ENCODE measurements at places on chromosomes 2 and 18. TPM values are rescaled to one million over a fixed set of nuclear protein-coding genes. Genes with fewer than 3 reads are reported as not detected.

Gene ACADL
- total RNA-seq: 10.6 TPM

Gene CENPA
- total RNA-seq: not detected

Gene DYNAP
- total RNA-seq: not detected

Gene PLB1
- total RNA-seq: 2.5 TPM

Gene CFAP65
- not detected for total RNA-seq

Gene KYNU
- total RNA-seq: 3.7 TPM

Gene SP140L
- total RNA-seq: 11.5 TPM

Gene C1GALT1C1L
- total RNA-seq: 1.2 TPM

DNA sequence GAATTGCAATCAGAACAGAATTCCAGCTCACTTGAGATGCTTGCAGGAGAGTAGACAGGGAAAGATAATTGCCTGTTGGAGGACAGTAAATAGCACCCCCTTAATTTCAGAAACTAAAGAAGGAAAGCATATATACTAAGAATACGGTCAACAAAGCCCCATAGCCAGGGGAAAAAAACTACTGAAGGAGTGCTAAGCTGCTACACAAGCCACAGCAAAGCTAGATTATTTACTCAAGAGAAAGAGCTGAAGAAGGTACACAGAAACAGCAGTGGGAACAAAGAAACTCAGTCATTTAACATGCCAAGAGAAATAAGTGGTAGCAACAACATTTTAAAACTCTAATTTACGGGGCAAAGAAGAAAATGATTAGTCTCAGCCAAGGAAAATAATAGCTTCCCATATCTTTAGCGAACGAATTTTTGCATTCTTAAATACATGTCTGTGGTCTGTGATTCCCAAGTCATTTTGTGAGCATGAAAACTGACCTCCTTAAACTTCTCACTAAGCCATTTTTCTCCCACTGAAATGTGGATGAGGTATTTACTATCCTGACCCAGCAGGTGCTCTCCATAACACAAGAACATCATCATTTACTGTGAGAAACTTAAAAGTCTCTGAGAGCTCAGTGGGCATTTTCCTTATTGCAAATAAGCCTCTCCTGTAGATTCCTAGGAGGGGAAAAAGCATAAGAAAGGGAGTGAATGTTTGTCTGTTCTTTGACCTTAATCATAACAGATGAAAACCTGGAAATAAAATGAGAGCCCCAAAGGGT is 196.0 kb downstream of the PAX3 start:
- no peak for DNase-seq

- DNase-seq: no peak
Observed at GRCh38 chr2:207768168-207768865, 1.4 kb downstream of the FZD5 start.

DNA sequence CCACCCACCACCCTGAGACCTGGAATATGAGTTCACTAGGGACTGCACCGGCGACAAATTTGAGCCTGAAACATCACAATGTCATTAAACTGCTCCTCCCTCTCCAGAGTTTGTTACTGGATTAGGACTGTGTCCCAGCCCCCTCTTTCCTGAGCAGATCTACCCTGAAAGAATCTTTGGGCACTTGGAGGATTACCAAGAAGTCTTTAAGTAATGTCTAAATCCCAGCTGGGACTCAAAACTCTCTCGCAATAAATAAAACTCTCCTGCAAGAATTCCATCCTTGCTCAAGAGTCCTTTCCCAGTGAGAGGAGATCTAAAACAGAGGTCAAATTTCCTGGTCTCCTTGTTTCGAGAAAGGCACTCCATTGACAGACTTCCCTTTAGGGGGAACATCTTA is 20.9 kb downstream of the GKN2 start:
- no peak for DNase-seq

DNA sequence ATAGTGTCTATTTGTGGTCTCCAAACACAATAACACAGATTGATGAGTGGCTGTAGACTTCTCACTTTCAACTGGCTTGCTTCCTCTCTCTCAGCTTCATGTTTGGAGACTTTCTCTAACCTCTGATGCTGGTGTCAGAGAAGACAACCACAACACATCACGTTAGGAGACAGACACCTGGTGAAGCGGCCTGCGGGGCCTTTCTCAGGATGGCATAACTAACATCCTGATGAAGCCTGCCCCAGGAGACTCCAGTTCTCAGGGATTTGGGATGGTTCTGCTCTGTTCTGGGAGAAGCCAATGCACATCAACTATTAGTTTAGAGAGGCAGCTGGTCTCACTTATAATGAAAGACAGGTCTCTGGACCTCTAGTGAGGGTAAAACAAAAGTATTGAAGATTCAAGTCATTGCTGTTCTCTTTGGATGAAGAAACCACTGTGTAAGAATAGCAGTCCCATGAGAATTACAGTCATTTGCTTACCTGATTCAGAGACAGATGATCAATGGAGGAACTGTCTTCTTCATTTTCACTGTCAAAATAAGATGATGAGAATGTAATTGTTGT is 2.0 kb downstream of the IL1A start:
- no peak for DNase-seq

- DNase-seq: no peak
Observed at GRCh38 chr2:100293341-100294161, 28.8 kb downstream of the LONRF2 start.

DNA sequence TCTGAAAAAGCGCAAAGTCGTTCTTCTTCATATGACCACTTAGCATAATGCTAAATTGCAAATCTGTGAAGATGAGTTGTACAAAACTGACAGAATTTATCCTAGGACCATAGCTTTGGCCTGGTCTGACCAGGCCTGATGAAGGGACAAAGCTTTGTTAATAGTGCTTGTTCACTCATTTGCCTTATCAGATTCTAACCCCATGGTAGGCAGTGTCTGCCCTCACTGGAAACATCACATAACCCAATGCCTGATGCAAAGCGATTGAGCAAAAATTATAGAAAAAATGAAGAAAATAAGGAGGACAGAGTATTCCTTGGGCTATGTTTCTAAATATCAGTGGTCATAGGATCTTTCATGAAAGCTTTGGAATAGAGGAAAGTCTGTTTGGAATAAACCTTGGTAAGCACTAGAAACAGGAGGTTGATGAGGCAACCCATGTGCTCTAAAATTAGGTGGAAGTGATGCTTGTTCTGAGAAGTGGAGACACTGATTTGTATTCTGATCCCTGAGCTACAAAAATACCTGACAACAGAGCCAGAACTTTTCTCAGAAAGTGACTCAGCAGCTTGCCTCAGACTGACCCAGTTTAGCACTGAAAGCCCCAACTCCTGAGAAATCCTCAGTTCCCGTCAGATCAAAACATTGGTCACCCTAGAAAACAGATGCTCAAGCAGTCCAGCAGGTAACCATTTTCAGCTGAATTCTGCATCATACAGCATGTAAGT is 131.4 kb upstream of the MAPRE2 start:
- no peak for DNase-seq

DNA sequence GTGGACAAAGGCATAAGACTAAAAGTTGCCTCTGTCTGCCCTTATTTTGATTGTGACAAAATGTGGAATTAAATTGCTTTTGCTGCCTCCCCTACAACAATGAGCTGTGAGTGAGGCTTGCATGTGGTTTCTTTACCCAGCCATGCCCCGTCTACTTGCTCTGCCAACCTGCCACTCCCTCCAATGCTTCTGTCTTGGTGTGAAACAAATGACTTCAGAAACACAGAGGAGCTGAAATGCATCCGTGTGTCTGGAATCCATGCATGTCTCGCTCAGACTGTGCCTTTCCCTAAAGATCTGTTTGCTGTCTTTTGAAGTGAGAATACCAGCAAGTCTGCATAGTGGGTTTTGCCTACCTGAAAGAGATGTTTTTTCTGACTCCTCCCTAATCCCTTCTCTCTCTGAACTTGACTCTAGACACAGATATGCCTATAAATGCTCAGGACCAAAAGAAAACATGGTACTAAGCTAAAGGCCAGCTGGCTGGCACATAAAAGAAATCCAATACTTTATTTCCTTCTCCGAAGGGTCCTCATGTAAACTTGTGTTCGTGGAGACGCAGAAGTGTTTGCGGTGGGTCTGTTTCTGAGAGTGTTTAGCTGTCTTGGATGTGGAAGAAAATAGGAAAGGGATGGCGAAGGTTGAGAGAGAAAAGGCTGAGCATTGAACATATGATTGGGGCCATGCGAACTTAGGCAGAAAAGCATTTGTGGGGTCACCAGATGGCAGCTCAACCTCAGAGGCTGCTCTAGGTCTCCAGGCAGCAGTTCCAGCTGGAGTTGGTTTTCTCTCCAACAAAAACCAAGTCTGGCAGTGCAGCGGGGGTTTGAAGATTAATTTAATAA is 120.5 kb downstream of the CCBE1 start:
- DNase-seq: no peak

GRCh38 chr2:181937473-181937872 is 45.9 kb downstream of the ITPRID2 start:
- DNase-seq: no peak

DNA sequence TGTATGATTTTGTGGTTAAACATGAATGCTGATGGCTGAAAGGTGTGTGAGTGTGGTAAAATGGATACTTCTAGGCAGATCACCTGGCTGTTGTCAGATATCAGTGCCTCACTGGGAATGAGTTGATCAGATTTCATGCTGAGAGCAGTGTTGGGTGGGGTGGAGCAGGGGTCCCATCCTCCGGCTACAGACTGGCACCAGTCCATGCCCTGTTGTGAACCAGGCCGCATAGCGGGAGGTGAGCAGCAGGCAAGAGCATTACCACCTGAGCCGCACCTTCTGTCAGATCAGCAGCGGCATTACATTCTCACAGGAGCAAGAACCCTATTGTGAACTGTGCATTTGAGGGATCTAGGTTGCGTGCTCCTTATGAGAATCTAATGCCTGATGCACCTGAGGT is 78.7 kb downstream of the GLI2 start:
- DNase-seq: no peak

GRCh38 chr2:200814276-200814815 is 2.6 kb downstream of the BZW1 start:
- no peak for DNase-seq

DNA sequence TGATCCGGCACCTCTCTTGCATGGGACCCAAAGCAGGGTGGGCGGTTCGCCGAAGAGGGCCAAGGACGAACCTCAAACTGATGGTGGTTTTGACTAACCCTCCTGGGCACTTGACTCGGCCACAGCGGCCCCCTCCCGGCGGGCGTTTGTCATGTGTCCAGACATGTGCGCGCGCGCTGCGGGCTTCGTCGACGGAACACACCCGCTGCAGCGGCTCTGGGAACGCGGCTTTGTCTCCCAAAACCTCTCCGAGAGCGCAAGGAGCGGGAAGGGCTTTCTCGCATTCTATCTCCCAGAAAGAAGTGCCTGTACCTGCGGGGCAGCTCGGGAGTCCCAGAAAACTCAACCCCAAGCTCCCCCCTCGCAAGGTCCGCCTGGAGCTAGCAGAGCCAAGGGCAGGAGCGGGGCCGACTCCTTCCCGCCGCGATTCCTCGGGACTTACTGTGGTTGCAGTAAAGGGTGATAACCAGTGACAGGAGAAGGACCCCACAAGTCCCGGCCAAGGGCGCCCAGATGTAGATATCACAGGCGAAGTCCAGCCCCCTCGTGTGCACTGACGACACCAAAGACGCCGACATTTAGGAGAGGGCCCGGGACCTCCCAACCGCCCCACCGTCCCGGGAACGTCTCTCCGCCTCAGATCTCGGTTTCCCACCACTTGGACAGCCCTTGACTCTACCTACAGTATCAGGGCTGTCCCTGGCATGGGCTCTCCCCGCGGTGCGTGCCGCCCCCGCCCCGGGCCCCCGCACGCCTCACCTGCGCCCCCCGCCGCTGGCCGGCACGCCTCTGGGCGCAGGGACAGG is 1.6 kb downstream of the CD8A start:
- DNase-seq: no peak

- no peak for DNase-seq
Observed at GRCh38 chr2:49861821-49862220, 707.5 kb upstream of the FSHR start.

GRCh38 chr2:44119878-44120277 is 48.8 kb upstream of the PPM1B start:
- no peak for DNase-seq

DNA sequence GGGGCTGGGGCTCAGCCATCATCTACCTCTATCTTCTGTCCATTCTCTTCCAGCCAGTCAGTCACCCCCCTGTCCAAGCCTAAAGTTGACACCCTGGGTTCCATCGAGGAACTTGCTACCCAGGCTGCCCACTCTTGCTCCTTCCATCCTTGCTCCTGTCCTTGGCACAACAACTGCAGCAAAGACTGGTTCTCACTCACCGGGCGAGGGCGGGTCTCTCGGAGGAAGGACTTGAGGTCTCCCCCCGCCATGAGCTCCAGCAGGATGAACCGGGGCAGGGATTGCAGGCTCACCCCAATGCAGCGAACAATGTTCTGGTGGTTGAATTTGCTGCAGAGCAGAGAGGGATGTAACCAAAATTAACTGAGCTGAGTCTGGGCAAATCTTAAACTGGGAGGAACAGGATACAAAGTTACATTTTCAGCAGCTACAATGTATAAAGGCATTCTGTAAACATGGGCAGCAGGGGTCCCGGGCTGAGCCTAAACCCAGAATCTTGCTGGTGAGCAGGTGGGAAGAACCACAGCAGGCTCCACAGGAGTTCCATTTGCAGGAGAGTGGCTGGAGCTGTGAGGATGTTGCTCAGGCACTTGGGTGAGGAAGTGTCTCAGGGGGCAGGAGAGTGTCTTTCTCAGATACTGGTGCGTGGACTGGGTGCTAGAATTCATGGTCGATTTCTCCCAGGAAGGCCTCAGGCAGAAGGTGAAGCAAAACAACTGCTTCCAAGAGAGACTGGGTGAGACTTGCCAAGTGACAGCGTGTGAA is 105.5 kb downstream of the CLIP4 start:
- no peak for DNase-seq

GRCh38 chr2:200863782-200864175 is 679 bp downstream of the CLK1 start:
- DNase-seq: no peak

DNA sequence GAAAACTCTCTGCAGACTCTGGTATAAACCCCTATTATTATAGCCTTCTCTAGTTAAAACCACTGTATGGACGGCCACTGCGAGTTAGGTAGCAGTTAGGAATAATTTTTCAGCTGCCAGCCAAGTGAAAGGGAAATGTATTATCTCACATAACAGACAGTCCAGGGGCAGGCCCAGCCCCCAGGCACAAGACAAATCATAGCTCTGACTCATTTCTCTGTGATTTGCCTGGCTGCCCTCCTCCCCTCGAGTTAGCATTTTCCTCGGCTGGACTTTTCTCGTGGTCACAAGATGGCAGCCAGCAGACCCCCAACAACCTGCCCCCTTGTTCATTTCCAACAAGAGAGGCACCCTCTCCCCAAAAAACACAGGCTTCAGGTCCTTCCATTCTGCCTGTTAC is 10.5 kb downstream of the VIT start:
- no peak for DNase-seq

- no peak for DNase-seq
Observed at GRCh38 chr2:47002480-47003381, 87.1 kb upstream of the MCFD2 start.

DNA sequence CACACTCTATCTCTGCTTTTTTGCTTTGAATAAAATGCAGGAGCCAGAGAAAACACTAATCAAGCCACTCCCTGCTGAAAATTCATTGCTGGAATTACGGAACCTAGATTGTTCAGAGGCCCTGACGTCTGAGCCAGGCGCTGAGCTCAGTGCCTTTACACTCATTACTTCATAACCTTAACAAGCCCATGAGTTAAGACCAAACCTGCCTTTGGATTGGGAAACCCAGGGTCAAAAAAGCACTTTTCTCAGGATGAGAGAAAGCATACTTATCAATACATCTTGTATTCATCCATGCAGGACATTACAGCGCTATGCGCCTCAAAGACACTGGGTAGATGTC is 762 bp downstream of the INO80C start:
- DNase-seq: no peak

- no peak for DNase-seq
Observed at GRCh38 chr2:123563515-123563914, 461.6 kb upstream of the CNTNAP5 start.

GRCh38 chr2:68274022-68274421 is 21.7 kb upstream of the PPP3R1 start:
- DNase-seq: no peak

Measured in vagina (tissue), 2 donors.